ENCODE measurements at places on chromosomes 6 and 20.

GRCh38 chr6:147194652-147195411 is 9.4 kb upstream of the STXBP5 start:
- no peak for DNase-seq

GRCh38 chr6:157498817-157499216 is 117.8 kb downstream of the ZDHHC14 start:
- no peak for DNase-seq

GRCh38 chr6:34441526-34441925 is 15.7 kb upstream of the RPS10 start:
- no peak for DNase-seq

- DNase-seq = no peak
Observed at GRCh38 chr6:116101302-116101718, 657 bp downstream of the NT5DC1 start.

DNA sequence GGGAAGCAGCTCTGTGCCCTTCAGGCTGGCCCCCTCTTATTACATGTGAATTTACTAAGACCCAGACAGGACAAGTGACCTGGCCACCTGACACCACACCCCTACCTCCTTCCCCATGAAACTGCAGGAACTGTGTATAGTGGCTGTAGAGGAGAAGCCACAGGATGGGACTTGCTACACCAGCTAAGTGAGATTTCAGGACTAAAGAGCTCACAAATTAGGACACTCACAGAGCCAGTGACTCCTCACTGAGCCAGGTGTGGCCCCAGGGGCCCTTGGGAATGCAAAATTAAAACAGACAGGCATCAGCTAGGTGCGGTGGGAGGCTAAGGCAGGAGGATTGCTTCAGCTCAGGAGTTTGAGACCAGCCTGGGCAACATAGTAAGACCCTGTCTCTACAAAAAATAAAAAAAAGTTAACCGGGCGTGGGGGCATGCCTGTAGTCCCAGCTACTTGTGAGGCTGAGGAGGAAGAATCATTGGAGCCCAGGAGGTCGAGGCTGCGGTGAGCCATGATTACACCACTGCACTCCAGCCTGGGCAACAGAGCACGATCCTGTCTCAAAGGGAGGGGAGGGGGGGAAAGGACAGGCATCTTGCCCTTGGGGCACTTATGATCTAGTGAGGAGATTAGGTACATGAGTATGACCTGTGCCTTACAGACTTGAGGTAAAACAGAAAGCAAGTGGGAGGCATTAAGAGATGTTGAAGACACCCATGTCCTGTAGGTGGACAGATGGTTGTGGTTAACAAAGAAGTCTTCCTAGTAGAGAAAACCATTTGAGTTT is 23.2 kb upstream of the SRF start:
- DNase-seq = no peak

- no peak for DNase-seq
Observed at GRCh38 chr20:41228858-41229257, 88.7 kb downstream of the ZHX3 start.

DNA sequence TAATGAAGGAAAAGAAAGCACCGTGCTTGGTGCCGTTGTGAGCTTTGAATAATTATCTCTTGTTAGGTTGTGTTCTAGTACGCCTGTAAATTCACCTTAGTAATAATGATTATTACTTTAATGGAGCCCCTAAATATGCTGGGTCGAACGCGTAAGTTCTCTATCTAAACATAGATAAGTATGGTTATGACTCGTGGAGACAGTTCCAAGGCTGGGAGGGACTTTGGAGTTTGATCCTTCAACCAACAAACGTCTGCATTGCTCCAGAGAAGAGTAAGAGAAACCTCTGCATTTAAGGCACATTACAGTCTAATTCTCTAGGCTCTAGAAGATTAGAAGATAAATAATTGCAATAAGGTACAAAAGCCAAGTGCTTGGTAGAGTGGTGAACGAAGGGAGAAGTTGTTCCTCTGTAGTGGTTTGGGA is 514 bp downstream of the ACOT13 start:
- no peak for DNase-seq

GRCh38 chr6:151721671-151722070 is 85.8 kb upstream of the ESR1 start:
- DNase-seq = no peak

GRCh38 chr20:4083098-4083865 is 67.9 kb upstream of the RNF24 start:
- DNase-seq = no peak

GRCh38 chr6:64553249-64553786 is 917.7 kb downstream of the PHF3 start:
- no peak for DNase-seq

DNA sequence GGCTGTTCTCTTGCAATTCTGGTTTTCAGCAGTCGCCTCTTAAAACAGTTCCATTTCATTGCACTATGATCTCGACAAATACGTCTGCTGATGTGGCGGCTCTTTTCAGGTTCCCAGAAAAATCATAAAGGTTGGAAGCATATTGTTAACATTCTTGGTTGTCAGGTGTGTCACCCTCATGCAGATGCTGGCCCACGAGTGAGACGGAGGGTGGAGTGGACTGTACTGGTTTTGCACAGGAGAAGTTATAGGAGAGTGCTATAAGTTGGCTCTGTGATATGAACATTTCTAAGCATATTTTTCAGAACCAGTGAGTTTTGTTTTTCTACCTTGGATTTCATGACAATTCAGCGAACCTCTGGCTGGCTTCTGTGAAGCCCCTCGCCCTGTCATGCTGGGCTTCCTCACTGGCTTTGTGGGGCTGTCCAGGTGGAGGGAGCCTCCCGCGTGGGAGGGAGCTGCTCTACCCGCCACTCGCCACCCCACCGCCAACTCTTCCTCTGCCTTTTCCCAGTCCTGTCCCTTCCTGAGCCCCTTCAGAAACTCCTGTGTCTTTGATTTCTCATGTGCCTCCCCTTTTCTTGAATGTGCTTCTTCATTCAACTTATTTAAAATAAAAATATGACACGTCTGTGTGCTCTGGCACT is 10.6 kb downstream of the IRF4 start:
- no peak for DNase-seq

DNA sequence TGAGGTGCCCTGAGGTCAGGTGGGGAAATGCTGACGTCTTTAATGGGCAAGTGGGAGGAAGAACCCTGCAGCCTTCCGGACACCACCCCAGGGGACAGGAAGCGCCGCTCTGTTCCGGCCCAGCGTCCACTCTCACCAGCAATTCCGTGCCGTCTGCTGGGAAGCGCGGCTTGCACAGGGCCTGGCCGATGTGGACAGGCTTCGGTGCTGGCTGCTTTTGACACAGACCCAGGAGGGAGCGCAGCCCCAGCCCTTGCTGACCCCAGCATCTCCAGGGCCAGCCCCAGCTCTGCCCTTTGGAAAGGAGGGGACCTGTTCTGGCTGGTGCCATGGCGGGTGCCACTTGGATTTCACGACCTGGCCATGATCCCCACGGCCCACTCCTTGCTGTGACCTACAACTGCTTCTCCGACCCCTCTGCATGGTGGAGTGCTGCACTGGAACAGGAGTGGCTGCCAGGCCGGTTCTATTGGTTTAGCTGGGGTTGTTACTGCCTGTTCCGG is 123.2 kb downstream of the DLL1 start:
- no peak for DNase-seq

DNA sequence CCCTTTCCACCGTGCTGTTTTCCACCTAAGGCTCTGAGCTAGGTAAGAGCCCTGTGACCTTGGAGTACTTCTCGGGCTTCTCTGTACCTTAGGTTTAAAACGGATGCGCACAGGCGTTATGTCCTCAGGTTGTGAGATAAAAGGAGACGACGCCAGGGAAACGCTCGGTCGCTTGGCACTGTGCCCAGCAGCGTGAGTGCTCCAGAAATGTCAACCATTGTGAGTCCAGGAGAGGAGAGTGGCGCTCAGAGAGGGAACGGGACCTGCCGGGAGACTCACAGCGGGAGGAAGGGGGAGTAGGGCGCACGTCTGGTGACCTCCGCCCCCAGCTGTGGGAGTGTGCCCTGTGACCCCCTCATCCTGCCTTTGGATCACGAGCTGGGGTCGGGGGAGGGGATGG is 33.8 kb upstream of the SCRT2 start:
- DNase-seq = no peak

GRCh38 chr6:147715035-147715434 is 206.5 kb downstream of the SAMD5 start:
- DNase-seq = no peak

DNA sequence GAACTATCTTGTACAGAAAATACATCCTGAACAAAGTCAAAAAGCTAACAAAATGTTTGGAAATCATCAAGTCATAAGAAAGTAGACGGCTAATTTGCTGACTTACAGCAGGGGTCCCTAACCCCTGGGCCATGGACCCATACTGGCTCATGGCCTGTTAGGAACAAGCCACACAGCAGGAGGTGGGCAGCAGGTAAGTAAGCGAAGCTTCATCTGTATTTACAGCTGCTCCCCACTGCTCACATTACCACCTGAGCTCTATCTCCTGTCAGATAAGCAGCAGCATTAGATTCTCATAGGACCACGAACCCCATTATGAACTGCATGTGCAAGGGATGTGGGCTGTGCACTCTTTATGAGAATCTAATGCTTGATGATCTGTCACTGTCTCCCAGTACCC is 115.5 kb downstream of the CDK19 start:
- DNase-seq = no peak

DNA sequence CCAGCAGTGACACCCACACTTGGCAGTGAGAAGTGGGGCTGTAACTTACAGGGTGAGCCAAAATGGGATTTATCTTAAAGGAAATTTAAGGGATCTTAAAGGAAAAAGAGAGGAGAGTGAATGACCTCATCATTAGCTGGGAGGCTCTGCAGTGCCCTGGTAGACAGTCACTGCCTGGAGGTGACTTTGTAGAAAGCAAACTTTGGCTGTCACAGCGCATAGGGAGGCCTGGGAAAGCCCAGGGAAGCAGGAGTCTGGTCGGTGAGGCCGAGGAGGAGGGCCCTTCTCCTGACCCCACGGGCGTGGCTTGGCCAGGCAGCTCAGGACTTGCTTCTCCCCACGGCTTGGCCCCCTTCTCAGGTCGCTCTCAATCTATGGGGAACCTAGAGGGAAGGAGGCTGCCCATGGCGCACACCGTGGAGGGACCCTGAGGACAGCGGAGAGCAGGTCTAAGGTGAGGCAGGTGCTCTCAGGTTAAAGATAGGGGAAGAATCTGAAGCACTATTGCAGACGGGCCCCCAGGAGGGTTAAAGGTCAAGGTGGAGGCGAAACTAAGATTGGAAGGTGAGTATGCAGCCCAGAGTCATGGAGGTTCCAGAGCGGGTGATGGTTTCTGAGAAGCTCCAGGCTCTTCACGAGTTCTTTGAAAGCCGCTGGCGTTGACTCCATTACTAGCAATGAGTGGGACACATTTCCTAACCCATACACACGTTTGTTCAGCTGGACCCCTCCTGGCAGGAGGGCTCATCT is 15.6 kb upstream of the RIPK1 start:
- no peak for DNase-seq

DNA sequence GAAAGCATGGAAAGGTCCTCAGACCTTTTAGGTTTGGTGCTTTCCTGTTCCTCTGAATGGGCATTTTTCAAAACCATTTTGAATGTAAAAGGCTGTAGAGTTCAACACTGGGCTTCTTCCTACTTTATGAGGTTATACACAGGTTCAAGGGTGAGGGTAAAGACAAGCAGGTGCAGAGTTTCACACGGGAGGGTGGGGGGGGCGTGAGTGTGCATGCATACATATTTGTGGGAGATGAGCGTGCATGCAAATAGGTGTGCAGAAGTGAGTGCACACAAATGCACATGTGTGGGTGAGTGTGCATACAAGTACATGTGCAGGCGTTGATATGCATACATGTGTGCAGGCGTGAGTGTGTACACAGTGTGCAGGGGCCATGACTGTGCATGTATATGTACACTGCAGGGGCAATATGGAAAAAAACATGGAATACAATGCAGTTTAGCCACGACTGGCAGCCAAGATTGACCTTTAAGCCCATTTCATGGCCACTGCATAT is 183.1 kb downstream of the GMPR start:
- DNase-seq = no peak

DNA sequence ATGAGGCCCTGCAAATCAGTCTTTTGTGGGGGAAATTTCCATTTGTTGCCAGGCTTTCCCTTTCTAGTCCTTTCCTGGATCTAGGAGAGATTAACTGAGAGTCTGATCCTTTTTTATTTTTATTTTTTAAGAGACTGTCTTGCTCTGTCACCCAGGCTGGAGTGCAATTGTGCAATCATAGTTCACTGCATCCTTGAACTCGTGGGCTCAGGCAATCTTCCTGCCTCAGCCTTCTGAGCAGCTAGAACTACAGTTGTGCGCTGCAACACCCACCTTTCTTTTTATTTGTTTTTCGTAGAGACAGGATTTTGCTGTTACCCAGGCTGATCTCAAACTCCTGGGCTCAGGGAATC is 22.9 kb downstream of the OR2B2 start:
- DNase-seq = no peak

- DNase-seq = no peak
Observed at GRCh38 chr20:58287638-58288037, 21.9 kb upstream of the RAB22A start.

- no peak for DNase-seq
Observed at GRCh38 chr6:138030872-138031271, 76.3 kb downstream of the PERP start.

DNA sequence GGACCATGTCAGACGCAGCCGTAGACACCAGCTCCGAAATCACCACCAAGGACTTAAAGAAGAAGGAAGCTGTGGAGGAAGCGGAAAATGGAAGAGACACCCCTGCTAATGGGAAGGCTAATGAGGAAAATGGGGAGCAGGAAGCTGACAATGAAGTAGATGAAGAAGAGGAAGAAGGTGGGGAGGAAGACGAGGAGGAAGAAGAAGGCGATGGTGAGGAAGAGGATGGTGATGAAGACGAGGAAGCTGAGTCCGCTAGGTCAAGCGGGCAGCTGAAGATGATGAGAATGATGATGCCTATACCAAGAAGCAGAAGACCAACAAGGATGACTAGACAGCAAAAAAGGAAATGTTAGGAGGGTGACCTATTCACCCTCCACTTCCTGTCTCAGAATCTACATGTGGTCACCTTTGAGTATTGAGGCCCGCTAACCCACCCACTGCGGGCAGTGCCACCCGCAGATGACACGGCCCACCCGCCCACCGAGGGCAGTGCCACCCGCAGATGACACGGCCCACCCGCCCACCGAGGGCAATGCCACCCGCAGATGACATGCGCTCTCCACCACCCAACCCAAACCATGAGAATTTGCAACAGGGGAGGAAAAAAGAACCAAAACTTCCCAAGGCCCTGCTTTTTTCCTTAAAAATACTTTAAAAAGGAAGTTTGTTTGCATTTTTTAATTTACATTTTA is 43.3 kb downstream of the MGME1 start:
- no peak for DNase-seq

DNA sequence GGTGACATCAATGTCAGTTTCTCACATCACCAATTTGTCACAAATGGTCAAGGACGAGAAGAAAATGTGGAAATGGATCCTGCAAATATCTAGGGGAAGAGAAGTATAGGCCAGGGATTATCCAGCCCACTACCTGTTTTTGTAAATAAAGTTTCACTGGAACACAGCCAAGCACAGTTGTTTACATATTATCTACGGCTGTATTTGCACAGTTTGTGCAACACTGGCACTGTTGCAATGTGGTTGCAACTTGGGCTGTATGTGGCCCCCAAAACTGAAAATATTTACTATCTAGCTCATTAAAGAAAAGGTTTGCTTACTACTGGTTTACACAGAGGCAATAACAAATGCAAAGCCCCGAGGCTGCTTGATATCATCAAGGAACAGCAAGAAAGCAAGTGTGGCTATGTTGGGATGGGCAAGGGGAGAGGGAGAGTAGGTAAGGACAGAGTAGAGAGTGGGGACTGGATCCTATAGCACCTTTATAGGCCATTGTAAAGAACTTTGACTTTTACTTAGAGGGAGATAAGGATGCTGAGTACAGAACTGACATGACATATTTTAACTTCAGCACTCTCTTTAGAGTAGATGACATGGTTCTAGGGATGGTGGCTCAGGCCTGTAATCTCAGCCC is 11.8 kb upstream of the STXBP5 start:
- no peak for DNase-seq
